Pons (tissue), 1 donor: ENCODE measurements at places on chromosomes 7 and 10.

- DNase-seq, result no peak
Observed at GRCh38 chr10:4038000-4038399, 253.0 kb upstream of the KLF6 start.

DNA sequence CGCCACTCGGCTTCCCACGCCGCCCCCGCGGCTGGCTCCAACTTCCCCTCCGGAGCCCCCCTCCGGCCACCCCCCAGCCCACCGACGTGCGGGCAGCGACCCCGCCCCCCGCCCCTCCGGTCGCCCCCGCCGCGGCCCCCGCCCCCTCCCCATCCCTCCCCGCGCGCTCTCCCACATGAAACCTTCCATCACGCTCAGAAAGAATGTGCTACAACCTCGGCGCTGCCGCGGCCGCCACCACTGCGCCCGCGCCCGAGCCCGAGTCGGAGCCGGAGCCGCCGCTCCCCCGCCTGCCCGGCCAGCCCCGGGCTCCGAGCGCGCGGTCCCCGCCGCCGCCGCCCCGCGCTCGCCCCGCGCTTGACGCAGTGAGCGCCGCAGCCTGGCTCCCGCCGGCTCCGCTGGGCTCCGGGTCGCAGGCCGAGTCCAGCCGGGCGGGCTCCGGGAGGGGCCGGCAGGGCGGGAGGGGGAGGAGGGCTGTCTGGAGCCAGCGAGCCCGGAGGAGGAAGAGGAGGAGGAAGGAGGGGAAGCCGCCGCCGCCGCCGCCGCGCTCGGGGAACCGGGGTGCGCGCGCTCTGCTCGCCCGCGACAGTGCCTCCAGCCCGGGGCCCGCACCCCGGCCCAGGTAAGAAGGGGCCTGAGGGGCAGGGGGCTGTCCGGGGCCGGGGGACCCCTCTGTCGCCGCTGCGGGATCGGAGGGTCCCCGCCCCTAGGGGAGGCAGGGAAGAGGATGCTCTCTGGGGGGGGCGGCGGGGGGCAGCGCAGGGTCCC, 4.3 kb upstream of the ELFN1 start:
- DNase-seq, result no peak

DNA sequence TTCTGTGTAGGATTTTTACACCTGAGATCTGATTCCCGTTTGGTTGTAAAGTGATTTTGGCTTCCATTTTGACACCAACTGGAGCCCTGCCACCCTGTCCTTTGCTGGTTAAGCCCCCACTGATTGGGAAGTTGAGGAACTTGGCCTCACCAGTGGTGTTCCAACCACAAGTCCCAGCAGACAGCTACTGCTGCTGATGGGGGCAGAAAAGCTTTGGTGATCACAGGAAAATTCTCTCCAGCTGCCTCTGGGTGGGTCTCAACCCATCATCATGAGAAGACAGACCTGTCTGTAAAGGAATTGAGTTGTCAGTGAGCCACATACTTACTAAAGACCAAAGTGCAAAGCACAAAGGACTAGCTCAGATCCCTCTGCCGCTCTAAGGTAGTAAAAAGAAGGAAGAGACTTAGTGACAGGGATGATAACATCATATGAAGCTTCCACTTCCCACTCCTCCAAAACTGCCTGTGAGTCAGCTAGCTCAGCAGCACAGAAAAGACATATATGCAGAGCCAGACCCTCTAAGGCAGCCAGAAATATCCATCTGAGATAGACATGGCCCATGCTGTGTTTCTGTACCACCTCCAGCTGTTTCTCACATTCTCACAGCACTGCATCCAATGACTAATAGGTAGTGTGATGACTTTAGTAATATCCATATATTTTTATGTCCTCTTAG, 22.4 kb upstream of the LRRC17 start:
- no peak for DNase-seq

DNA sequence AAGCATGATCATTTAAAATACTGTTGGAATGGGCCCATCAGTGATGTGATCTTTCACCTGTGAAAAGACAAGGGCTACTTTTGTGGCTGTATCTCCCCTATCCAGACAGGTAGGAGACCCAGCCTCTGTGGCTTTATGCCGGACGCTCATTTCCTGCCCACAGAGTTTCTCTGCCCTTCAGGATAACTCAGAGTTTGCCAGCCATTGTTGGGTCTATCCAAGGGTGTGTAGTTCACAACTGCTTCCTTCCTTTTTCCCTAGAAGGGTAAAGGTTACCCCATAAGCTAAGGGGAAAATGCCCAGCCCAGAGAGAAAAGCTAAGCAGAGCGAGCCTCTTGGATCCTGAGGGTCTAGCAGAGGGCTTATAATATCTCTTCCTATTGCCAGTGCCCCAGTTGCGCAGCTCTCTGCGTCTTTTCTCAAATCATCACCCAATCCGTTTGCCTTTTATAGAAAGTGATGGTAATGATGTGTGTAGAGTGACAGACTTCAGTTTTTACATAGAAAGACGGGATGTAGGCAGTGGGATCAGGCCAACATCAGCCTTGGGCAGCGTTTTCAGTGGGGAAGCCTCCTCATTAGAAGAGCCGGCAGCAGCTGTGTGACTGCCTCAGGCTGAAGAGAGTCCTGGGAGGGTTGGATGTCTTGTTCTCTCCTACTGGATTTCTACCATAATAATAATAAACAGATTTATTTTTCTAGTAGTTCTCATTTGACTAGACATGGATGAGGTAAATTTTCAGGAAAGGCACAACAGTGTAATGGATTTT, 80.5 kb downstream of the MET start:
- no peak for DNase-seq

GRCh38 chr7:143484119-143484518, 6.4 kb downstream of the TAS2R41 start:
- no peak for DNase-seq

GRCh38 chr7:20393616-20394015, 62.9 kb downstream of the ITGB8 start:
- DNase-seq, result no peak

DNA sequence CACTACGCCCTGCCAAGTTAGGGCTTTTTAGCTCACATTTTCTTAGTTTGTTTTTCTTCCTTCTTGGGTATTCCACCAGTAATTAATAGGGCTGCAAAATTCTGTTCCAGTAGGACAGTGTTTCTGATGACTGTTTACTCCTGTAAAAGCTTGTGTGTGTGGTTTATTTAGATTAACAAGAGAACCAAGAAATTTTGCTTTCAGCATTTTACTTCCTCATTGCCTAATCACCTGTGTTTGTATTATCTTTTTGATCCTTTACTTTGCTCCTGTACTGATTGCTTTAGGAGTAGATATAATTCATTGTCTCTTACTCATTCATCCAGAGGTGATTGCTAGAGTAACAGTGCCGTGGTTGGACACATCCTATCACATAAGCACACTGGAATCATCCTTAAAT, 27.7 kb downstream of the TDRD1 start:
- no peak for DNase-seq

DNA sequence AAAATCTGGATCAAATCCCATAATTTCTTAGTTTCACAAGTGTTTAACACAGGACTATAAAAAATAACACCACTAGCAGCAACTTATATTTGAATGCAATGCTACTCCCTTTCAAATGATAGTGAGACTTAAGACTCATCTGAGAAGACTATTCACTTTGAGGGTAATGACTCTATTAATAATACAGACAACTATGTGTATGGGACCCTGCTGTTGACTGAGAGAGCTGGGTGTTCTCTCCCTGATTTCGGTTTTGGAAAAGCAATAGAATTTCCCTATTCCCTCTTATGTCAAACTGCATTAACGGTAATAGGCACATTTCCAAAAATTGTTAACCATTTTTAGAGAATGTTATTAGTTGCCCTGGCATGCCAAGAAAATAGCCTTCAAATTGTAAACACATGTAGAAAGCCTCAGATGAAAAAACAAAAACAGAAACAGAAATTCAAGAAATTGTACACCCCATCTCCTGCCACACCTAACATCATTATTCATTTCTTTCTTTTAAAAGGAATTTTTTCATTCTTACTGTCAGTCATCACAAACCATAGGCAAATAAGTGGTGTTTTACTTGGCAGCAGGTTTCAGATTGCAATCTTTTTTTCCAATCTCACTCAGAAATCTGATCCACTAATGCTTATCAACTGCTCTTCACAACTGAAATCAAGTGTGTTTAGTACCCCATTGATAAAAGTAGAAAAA, 153.7 kb downstream of the TFPI2 start:
- DNase-seq, result no peak

DNA sequence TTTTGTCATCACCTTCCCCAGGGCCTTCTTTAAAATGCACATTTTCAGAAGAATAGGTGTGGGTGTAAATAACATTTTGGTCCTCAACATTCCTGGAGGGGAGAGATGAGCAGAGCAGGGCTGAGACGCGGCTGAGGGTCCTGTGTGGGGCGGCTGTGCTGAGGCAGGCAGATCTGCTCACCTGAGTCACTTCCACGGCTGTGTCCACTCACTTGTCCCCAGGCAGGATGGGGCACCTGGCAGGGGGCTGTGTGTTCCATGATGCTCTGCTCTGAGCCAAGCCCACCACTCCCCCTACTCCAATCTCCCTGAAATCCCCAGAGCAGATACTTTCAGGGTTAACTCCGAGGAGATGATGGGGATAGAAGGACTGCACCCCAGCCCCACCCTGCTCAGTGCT, 93.8 kb downstream of the GLRX3 start:
- DNase-seq, result no peak

GRCh38 chr7:696812-697551, 29.5 kb upstream of the DNAAF5 start:
- DNase-seq, result no peak

DNA sequence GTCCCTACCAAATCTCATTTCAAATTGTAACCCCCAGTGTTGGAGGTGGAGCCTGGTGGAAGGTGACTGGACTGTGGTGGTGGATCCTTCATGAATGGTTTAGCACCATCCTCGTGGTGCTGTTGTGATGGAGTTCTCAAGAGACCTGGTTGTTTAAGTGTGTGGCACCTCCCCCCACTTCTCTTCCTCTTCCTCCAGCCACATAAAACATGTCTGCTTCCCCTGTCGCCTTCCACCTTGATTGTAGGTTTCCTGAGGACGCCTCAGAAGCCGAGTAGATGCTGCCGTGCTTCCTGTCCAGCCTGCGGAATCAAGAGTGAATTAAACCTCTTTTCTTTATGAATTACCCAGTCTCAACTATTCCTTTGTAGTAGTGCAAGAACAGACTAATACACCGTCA, 21.0 kb downstream of the GRB10 start:
- no peak for DNase-seq

DNA sequence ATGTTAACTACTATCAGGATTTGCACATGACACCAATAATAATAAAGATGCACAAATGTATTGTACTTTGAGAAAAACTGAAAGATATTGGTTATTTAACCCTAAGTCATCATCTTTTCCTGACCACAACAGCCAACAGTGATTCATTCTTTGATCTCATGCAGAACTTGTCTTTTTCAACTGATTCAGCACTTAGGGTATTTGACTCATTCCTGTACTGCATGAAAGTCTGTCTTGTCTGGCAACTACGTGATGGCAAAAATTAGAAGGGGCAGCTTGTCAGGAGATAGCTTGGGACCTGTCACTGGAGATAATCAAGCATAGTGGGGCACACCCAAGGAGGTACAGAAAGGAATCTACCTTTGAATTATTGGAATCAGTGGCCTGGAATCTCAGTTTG, 77.8 kb upstream of the LRRC17 start:
- no peak for DNase-seq

GRCh38 chr10:131790021-131790420, 110.8 kb upstream of the PPP2R2D start:
- no peak for DNase-seq

DNA sequence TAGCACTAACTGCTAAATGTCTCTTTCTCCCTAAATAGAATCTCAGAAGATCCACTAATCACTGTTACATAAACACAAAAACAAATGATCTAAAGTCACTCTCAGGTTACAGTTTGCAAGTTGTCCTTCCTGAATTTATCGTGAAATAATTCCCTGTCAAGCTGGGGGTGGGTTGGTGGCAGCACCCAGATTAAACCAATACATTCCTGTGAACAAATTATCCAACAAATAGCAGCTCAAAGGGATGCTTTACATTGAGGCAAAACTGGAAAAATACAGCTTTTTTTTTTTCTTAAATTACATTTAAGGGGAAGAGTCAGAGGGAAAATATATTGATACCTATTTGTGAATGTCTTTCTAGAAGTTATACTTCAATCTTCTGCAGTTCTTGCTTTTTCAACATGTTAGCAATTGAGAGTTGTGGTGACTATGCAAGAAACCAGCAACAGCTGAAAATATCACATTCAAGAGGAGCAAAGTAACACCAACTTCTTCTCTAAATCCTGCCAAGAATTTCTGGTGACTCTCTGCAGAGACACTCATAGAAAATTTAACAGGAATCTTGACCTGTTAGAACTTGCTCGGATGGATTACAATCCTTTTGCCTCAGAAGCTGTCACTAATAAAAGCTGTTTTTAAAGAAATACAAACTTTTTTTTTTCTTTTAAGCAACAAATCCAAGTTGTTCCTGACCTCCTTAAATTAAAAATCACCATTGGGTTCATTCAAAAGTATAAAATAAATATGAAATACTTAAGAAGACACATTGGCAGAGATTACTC, 18.9 kb downstream of the LMOD2 start:
- DNase-seq, result no peak
